ENCODE measurements at places on chromosomes 7 and 10. TPM values are rescaled to one million over a fixed set of nuclear protein-coding genes. Genes with fewer than 3 reads are reported as not detected.

AEBP1 gene
- total RNA-seq, result 5.4 TPM

CDNF gene
- 1.0 TPM for total RNA-seq

LYZL1 gene
- not detected for total RNA-seq

MYL10 gene
- total RNA-seq, result not detected

WDFY4 gene
- 28.9 TPM for total RNA-seq

AKR1D1 gene
- not detected for total RNA-seq

CAMK2B gene
- total RNA-seq, result not detected

CCL24 gene
- total RNA-seq, result not detected

PTPRN2 gene
- total RNA-seq, result 0.31 TPM

FKBP6 gene
- total RNA-seq, result not detected

PTPRZ1 gene
- not detected for total RNA-seq

BICC1 gene
- 0.21 TPM for total RNA-seq

TAS2R4 gene
- 0.31 TPM for total RNA-seq

SFMBT2 gene
- total RNA-seq, result 22.8 TPM

VENTX gene
- total RNA-seq, result 2.0 TPM

HTR5A gene
- total RNA-seq, result under 0.01 TPM
